NCI-H1694 (cell line): ENCODE measurements at places on chromosomes 12 and 14.

GRCh38 chr12:27869567-27869966 lies 89.5 kb upstream of the MANSC4 start:
- DNase-seq = peak; percentile 85

DNA sequence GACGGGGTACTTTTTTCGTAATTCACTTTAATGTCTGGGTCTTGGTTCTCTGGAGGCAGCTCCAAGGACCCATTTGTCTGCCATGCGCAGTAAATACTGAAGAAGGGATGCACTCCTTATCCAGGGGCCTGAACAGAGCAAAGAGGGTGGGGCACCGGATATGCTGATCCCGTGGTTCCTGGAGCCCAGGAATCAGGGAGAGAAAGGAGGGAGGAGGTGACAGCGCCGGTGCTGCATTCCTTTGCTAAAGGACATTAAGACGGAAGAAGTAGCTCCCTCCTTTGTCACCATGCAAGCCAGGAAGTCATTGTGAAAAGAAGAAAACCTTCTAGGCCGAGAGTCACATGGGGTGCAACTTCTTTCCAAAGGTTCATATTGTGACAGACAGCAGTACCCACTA lies 1057.7 kb downstream of the VRK1 start:
- no peak for DNase-seq

DNA sequence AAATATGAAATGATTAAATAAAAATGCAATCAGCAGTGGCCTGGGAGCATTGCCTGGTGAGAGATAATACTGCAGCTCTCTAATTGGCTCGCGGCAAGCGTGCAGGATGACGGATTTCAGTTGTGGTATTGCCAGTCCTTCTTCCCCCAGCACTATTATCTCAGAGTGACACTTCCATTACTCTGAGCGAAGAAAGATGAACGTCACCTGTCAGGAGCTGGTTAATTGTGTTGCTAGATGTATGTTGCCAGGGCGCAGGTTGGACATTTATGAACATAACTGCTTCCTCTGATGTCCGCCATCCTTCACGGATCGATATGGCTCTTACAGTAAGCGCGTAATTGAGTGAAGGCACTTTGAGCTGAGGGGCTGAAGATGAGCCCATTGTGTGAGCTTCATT lies 374.9 kb downstream of the PDZRN4 start:
- DNase-seq = no peak

DNA sequence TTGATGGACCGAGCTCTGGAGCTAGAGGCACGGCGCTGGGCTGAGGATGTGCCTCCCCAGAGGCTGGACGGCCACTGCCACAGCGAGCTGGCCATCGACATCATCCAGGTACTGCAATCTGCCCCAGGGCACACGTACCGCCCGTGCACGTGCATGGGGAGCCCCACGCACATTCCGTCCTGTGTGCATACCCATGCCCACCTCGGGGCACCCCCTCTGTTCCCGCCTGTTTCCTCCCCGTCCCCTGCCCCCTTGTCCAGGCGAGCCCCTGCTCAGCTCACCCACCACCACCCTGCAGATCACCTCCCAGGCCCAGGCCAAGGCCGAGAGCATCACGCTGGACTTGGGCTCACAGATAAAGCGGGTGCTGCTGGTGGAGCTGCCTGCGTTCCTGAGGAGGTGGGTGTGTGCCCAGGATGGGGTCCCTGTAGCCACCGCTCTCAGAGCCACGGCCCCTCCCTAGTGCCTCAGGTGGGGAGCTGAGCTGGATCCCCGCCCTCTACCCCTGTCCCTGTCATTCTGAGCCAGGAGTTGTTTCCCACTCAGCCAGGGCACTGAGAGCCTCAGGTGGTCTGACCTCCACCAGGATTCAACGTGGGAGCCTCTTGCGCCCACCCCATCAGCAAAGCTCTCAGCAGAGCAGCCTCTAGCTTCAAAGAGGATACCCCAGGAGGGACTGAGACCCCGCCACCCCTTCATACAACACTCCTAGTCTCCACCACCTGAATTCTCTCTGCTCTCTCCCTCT lies 6.9 kb downstream of the TNFAIP2 start:
- no peak for DNase-seq

GRCh38 chr14:61564618-61565091 lies 130.7 kb upstream of the HIF1A start:
- DNase-seq = no peak

DNA sequence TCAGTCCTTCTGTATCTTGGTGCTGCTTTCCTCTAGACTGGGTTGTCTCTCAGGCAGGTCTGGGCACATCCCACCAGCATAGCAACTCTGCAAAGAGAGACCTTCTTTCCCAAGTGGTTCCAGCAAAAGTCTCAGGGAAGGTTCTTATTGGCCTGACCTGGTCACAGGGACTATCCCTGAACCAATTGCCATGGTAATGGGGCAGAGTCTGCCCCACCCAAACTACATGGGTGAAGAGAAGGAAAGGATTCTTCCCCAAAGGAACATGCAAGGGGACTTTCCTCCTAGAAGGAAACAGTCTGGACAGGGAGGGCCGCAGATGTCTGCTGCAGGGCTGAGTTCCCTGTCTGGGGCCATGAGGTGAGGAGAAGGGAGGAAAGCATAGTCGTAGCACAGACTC lies 122.2 kb upstream of the NCOR2 start:
- DNase-seq = no peak

DNA sequence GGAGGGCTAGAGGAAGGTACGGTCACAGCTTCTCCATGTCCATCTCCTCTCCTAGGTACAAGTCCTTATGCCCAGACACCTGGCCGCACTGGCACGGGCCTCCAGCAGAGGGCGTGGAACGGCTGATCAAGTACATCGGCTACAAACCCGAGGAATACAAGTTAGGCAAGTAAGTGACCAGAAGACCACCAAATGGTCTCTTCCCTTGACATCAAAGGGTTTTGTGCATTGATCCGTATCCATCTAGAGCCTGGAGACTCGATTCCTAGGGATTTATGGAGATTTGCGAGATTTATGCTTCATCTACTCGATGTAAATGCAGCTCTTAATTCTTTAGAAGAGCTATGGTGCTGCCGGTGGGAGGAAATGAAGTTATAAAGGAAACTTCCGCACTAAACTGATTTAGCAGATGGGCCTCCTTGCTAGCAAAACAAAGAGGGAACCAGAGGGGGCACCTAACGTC lies 44.2 kb downstream of the KCTD10 start:
- DNase-seq = peak; percentile 57

- DNase-seq = peak; percentile 80
Observed at GRCh38 chr14:104820669-104821228, 19.8 kb downstream of the ZBTB42 start.

- DNase-seq = no peak
Observed at GRCh38 chr14:84343656-84344055, 1186.3 kb upstream of the FLRT2 start.

DNA sequence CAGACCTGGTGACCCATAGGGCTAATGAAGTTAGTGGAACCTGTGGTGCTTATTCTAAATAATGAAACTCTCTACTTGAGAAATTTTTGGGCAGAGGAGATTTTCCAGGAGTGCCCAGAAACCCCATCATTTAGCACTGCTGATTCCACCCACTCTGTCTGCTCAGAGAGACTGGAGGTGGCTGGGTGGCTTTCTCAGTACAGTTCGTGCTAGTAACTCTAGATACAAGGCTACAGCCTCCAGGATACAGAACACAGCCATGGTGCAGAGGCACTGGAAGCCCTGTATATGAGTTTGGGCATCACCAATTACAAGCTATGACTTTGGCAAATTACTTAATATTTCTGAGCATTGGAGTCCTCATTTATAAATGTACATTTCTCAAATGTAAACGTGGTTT lies 32.4 kb downstream of the CCDC177 start:
- no peak for DNase-seq

GRCh38 chr14:75204116-75204515 lies 27.7 kb upstream of the TMED10 start:
- no peak for DNase-seq

GRCh38 chr14:63404906-63405305 lies 86.2 kb upstream of the GPHB5 start:
- DNase-seq = no peak

- no peak for DNase-seq
Observed at GRCh38 chr12:99393763-99394162, 253.8 kb upstream of the GARIN6 start.

DNA sequence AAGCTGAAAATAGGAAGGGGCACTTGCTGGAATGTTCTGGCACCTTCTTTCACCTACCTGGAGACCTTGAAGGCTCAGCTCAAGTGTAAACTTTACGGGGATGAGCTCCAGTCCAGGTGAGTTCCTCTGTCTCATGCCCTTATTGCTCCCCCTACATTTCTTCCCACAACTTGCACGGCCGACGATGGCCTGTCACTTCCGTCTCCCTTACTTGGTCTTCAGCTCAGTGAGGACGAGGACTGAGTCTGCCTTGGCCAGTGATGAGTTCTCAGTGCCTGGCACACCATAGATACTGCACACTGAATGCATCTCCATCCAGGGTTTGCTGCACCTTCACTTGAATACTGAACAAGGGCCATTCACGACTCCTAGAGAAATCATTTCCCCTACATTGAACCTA lies 21.4 kb downstream of the ADGRD1 start:
- no peak for DNase-seq

DNA sequence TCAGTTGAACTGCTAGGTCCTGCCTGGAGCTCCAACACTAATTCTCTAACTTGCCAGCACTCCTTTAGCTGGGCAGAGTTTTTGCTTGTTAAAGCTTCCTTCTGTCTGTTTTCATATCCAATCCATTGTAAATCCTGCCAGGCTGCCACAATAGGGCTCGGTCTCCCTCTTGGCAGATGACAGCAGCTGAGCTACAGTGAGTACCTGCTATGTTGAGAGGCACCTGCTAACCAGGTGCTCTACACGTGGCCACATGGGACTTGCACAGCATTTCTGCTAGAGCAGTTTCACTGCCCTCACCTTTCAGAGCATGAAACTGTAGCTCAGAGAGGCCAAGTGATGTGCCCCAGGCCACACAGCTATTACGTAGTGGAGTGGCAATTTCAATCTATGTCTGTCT lies 106.6 kb upstream of the NOS1 start:
- DNase-seq = no peak

DNA sequence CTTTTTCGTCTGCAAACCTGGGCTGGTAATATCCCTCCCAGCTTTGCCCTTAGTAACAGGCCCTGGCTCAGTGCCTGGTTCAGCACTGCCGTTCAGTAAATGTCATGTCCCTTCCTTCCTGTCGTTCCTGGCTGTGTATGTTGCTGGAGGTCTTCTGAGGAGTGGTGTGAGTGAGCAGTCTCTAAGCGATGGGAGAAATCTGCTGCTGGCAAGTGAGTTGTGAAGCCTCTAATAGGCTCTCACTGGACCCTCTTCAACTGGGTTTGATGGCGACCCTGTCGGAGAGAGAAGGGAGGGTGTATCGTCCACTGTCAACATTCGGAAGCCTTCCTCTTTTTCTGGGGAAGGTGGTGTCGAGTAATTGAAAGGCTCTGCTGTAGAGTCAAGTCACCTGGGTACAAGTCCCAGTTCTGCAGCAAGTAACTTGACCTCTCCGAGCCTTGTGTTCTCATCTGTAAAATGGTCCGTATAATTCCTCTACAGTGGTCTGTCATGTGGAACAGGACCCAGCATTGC lies 62.8 kb downstream of the HRK start:
- DNase-seq = no peak

DNA sequence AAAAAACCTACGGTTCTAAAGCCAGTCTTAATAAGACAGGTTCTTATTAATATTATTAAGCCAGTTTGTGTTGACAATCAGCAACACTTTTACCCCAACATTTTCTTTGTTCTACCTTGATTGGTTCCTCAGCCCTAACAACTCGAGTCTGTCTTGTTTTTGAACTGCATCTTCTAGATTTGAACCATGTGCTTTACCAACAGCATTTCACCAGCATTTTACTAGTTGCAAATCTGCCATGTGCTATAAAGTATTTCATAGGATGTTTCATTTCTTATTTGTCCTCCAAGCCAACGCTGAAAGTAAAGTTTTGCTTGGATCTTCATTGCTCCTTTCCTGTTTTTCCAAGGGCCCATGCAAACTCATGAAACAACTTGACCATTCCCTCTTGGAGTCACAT lies 133.4 kb downstream of the ST8SIA1 start:
- DNase-seq = no peak

GRCh38 chr12:89537389-89537788 lies 11.5 kb upstream of the POC1B start:
- no peak for DNase-seq

GRCh38 chr12:131378861-131379665 lies 331.8 kb upstream of the SFSWAP start:
- no peak for DNase-seq

- no peak for DNase-seq
Observed at GRCh38 chr14:56092763-56093162, 25.4 kb upstream of the PELI2 start.

DNA sequence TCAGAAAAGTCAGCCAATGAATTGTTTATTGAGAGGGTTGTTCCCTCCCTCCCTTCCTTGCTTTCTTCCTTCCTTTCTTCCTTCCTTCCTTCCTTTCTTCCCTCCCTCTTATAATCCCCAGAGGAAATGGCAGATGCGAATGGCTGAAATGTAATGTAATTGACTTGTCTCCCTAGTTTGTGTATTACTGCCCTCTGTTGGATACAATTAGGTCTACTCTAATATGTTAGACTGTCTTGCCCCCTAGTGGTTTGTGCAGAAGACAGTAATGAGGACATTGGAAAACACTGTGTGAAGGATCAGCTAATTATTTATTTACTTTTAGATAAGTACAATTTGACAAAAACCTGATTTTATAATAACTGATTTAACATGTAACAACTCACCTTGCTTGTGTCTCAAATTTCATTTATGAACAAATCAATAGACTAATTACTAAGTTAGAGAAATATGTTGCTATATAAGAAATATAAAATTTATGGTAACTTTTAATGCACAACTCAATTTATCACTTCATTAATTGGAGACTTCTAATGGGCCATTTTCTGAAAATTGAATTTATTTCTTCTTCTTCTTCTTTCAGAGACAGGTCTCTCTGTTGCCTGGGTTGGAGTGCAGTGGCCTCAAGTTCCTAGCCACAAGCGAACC lies 229.8 kb upstream of the LRIG3 start:
- peak; percentile 75 for DNase-seq

GRCh38 chr14:79419571-79420327 lies 791.6 kb downstream of the DIO2 start:
- no peak for DNase-seq
